ENCODE measurements at places on chromosomes 3 and 15.

- DNase-seq: no peak
These were observed 694 bp upstream of the EEFSEC start for GRCh38 chr3:128152419-128153155.

GRCh38 chr3:58013973-58014649 lies 5.9 kb downstream of the FLNB start:
- peak; percentile 80 for DNase-seq

- no peak for DNase-seq
These were observed 275.5 kb downstream of the SHOX2 start for GRCh38 chr3:157830556-157831236.

- DNase-seq: no peak
These were observed 525.5 kb upstream of the RGMA start for GRCh38 chr15:93614386-93615104.

GRCh38 chr3:43998370-43998835 lies 243.3 kb upstream of the TOPAZ1 start:
- no peak for DNase-seq

- DNase-seq: no peak
These were observed 1.1 kb upstream of the PARP15 start for GRCh38 chr3:122576174-122576940.

DNA sequence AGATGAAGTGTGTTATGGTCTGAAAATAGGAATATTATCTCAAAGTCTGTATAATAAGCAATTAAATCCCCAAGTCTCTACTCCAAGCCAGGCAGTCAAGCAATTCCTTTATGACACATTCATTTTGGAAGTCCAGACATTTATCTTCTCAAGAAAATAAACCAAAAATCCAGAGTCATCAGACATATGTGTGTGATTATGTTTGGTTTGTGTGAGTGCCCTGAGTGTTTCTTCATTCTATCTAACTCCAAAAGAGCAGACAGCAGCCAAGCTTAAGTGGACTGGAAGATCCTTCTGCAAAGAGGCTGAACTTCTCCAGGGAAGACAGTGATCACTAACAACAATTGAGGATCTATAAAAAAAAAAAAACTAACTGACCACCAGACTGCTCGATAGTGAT lies 239.8 kb downstream of the STAG1 start:
- no peak for DNase-seq

DNA sequence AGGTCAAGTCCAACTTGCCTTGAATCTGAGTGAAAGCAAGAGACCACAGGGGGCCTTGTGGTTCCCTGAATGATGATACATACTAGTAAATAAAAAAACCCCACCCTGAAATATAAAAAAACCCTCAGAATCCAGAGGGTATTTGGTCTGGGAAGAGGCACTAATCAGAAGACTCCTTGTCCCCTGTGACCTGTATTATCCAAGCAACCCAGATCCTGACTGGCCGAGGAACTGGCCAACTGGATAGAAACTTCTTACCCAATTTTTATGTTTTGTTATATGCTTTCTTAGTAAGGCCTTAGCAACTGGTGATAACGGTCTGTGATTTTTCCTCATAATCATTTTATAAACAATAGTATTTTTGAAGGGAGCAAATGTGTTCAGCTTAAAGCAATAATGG lies 17.5 kb downstream of the ABI3BP start:
- no peak for DNase-seq

DNA sequence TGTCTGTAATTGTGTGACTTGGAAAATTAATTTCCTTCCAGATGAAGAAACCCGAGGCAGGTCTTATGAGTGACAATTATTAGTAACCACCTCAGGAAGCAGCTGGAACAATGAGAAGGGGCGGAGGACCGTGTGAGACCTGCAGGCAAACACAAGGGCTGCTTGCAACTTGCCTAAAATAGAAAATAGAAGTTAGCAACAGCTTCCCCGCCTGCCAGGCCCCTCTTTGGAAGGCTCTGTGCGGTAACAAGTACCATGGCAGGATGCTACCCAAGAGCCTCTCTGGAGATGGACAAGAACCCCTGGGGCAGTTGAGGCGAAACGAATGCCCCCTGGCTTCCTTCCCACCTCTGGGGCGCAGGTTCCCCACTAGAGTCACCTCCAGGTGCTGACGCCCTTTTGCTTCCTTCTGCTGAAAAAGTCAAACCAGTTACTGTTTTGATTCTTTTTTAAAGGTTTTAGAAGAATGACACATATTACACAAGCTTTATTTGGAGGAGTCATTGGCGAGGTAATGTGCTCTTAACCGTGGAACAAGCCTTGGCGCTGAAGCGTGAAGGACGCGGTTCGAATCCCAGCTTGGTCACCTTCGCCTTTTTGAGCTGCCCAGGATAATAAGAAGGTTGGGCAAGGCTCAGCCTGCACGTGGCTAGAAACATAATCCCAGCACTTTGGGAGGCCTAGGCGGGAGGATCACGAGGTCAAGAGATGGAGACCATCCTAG lies 47.0 kb upstream of the SYNM start:
- no peak for DNase-seq

DNA sequence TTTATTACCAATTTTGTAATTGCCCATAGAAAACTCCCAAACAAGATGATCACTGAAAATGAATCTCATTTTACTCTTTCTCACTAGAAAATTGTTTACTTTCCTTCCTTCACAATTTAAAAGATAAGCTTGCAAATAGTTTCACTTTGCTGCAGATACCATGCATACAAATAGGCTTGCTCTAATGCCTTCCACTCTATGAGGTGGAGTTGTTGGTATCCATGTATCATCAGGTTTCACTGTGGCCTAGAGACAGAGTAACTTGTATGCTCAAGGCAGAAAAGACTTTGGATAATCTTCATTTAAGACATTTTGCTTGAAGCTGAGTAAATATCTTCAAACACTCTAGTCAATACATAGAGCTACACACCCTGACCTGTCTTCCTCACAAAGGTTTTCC lies 60.8 kb downstream of the RYK start:
- DNase-seq: no peak

- DNase-seq: no peak
These were observed 174.3 kb downstream of the SMAD6 start for GRCh38 chr15:66876421-66876730.

- no peak for DNase-seq
These were observed 116.5 kb downstream of the UBE2E2 start for GRCh38 chr3:23319366-23320312.

- no peak for DNase-seq
These were observed 767.0 kb downstream of the CADM2 start for GRCh38 chr3:85725809-85726208.

GRCh38 chr15:67905628-67906027 lies 65.8 kb upstream of the RNU6-1 start:
- no peak for DNase-seq

GRCh38 chr3:72721683-72722381 lies 126.4 kb downstream of the SHQ1 start:
- no peak for DNase-seq

DNA sequence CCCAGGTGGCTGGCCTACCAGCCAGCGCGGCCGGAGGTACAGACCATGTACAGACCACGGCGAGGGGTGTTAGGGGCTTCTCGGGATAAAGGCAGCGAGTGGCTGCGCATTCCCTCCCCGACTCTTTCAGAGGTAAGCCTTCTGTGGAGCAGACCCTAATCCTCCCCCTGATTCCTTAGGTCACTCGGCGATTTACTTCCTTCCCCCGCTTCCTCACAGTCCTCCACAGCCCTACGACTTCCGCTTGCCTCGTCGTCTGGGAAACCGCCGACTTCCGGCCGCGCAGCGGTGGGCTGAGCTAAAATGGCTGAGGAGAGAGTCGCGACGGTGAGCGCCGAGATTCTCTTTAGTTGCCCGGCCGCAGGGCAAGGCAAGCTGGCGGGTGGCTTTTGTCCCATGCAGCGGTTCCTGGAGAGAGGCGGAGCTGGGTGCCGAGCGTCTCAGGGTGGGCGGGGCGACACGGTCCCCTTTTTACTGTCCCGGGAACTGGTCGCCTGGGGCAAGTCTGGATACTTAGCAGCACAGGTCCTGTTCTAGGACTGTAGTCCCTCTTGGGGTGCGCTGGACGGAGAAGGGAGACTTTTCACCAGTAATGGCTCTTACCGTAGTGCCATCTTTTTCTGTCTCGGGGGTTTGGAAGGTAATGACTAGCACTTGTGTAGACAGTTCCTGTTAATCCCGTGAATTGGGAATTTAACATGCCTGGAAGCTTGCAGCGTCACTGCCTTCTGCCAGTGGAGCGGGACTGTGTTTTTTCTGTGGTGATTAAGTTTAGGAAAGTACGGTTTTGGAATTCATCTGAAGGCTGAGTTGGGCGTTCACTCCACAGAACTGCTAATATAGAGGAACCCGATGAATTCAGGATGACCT lies at the start of the genes BBS4 and HIGD2B:
TSS of gene BBS4 (plus strand) at position 283 of the 870 bp plus-strand sequence. CDS start at position 304, 21 bp downstream.
TSS of gene HIGD2B (minus strand) at position 258 of the 870 bp plus-strand sequence. CDS start 9,808 bp downstream, outside the sequence.
- peak; percentile 93 for DNase-seq

- DNase-seq: peak; percentile 71
These were observed 87.7 kb downstream of the ATP10A start for GRCh38 chr15:25775317-25775912.

- no peak for DNase-seq
These were observed 78.4 kb downstream of the B3GNT5 start for GRCh38 chr3:183331498-183331897.

DNA sequence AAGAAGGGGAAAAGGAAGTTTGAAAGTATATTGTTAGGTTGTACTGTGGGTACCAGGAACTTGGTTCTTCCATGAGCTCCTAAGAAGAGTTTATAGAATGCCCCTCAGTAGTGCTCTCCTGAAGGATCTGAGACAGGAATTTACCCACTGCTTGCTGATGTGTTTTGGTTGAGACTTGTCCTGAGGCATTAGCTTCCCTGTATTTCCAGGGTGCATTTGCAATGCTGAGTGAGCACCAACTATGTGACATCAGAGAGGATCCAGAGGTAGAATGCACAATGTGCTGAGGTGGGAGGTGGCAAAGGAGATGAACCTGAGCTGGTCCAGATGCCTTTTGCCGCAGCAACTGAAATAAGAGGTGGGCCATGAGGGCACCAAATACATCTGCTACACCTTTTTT lies 64.3 kb upstream of the LRRC3B start:
- no peak for DNase-seq

DNA sequence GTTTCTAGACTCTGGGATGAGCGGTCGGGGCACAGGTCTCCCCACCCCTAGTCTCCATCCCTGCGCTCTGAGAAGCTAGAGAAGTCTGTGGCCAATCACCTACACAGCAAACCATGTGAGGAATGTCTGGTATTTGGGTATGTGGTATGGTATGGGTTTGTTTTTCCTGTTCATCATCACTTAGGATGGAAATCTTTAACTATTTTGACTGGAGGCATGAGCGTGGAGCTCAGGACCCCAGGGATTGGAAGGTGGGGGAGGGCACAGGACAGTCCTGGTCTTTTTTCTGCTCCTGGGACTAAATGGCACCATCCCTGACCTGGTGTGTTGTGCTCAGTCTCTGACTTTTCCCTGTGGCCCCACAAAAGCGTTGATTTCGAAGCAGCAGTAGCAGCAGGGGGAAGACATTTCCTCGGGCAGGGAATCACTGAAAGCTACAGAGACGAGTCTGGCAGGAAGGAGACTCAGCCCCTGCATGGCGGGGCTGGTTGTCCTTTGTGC lies 191.7 kb upstream of the TPM1 start:
- DNase-seq: no peak

- DNase-seq: no peak
These were observed 52.3 kb downstream of the KBTBD12 start for GRCh38 chr3:127967316-127967715.

DNA sequence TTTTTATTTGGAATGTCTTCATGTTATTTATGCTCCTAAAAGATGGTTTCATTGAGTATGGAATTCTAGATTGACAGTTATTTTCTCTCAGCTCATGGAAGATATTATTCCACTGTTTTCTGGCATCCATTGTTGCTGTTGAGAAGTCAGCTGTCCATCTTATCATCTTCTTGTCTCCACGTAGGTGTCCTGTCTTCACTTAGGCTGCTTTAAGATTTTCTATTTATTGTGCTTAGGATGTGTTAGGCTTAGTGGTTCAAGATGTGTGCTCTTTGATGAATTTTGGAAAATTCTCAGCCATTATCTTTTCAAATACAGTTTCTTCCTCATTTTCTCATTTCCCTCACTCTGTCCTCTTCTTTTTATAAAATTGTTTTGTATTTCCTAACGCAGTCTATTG lies 52.0 kb downstream of the SNRK start:
- no peak for DNase-seq

GRCh38 chr15:34642247-34642646 lies 58.8 kb upstream of the GOLGA8B start:
- DNase-seq: no peak

DNA sequence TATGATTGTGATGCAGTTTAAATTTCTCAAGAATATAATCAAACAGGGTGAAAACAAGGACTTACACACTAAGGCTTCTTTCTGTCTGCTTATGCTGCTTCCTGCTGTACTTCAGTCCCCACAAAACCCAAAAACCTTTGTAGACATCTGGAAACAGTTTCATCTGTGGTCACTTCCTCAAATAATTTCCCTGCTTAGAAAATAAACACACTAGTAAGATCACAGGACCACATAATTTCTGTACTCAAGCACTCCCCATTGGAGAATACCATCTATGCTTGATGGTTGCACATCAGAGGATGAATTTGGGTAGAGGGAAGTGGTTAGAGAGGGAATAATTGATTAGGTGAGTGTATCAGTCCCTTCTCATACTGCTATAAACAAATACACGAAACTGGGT lies 266.2 kb downstream of the LSAMP start:
- no peak for DNase-seq

GRCh38 chr3:53130179-53131061 lies at the start of gene RFT1:
Gene RFT1, minus strand, starts transcription at chr3:53130435. Its CDS starts 35 bp downstream, at chr3:53130400.
- peak; percentile 97 for DNase-seq

DNA sequence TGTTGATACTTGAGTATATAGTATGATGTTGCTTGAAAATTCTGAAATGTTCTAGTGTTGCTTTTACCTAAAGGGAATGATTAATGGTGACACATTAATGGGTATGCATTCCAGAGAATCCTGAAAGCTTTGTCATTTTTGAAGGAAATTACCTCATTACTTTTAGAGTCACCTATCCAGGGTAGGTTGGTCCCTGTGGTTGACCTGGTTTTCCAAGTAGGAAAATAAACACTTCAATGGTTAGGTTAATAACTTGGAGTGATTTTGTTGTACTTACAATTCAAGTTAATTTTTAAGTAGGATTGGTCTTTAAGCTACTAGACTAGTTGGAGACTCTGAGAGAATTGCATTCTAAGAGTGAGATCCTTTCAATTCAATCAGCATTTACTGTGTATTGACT lies 31.0 kb downstream of the MITF start:
- DNase-seq: no peak

DNA sequence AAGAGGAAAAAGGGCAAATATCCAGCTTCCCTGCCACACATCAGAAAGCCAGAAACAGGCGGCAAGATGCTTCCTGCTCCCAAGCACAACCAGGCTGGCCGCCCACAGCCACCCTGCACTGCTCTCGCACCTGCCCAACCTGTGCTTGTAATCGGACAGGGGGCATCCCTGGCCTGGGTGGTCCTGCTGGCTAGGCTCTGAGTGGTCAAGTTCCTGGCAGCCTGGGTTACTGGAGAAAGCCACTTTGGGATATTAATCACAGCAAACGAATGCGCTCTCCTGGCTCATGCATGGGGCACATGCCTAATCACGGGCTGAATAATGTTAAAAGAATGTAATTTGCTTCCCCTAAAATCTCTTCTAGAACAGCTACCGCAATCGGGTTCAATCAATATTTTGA lies 442.4 kb downstream of the MCTP2 start:
- no peak for DNase-seq

All from right forelimb (tissue), 1 donor.